ENCODE measurements at places on chromosomes 11 and 22.

GRCh38 chr11:127627629-127628457 lies 627.3 kb upstream of the KIRREL3 start:
- DNase-seq, result no peak

GRCh38 chr11:126832387-126832786 lies 168.2 kb downstream of the KIRREL3 start:
- no peak for DNase-seq

GRCh38 chr11:126604461-126604860 lies 249.0 kb downstream of the ST3GAL4 start:
- DNase-seq, result no peak

DNA sequence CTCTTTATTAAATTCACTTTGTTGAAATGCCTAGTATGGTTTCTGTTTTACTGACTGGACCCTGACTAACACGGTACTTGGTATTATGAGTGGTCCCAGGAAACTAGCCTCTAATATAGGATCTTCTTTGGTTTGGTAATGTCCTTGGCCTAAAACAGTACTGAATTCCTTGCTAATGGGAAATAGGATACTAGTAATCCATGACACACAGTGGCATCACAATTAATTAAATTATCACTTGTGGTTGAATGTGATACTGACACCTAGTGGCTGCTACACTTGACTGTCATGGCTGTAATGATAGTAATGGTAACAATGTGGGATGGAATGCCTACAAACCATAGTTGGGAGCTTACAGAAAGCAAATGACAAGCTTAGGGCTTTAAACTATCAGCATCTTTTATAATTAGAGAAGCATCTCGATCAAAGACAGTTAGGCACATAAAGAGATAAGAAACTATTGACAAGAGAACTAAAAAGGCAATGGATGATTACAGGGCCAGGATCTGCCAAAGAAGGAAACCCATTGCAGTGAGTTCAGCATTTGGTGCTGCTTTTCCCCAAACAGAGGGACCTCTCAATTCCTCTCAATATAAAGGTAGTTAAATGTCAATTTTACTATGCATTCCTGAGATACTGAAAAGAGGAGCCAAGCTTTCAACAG lies 8.6 kb downstream of the DNHD1 start:
- no peak for DNase-seq

- no peak for DNase-seq
These were observed 89.5 kb upstream of the B3GAT1 start for GRCh38 chr11:134501406-134502152.

GRCh38 chr11:128745311-128746136 lies 51.7 kb downstream of the FLI1 start:
- no peak for DNase-seq

GRCh38 chr22:45997077-45997776 lies 20.3 kb upstream of the WNT7B start:
- DNase-seq, result no peak

GRCh38 chr22:48919187-48919590 lies 908.5 kb downstream of the BRD1 start:
- DNase-seq, result no peak

DNA sequence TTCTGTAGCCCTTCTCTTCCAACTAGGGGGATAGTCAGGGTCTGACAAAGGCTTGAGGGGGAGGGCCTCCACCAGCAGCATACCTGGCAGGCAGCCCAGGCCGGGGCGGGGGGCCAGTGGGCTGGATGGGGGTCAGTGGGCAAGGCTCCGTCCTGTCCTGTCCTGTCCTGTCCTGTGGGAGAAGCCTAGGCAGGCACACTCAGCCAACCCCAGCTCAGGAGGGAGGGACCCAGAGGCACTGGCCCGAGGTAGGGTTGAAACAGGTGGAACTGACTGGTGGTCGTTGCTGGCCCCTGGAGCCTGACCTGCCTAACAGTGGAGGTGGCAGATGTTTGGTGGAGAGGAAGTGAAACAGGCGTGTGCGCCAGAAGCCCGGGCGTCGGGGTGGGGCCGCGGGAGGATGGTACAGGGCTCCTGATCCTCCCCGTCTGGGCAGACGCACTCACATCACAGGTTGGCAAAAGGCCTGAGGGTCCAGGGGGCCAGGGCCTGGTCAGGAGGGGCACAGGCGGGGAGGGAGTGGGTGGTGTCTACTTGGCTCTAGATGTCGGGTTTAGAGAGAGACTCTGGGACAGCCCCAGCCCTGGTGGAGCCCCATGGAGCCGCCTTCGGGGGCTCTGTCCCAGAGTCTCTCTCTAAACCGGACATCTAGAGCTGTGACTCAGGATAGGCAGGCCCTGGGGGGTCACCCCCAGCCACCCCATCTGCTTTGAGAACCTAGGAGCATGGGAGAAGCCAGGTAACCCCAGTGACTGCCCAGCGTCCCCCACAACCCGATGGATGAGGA lies 32.5 kb upstream of the GRAMD4 start:
- no peak for DNase-seq

GRCh38 chr11:30586251-30587144 lies at the start of gene MPPED2:
Gene MPPED2, minus strand, starts transcription at chr11:30586353. Its CDS starts 5,980 bp downstream, at chr11:30580373.
- no peak for DNase-seq

DNA sequence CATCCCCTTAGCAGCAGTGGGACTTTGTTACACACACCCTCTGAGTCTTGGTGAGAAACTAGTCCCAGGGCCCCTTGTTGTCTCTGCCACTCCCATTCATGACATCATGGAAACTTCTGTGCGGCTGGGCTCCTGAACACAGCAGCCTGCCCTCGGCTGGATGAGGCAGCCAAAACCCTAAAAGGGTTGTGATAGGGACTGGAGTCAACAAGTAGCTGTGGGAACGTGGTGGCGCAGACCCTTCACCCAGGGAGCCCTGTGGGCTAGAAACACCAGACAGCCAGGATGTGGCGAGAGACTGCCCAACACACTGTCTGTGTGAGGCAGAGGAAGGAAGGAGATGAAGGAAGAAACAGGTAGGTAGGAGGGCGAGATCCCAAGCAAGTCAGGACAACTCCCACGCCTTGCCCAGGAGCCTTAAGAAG lies 3.9 kb downstream of the CD3D start:
- DNase-seq, result peak; percentile 56

DNA sequence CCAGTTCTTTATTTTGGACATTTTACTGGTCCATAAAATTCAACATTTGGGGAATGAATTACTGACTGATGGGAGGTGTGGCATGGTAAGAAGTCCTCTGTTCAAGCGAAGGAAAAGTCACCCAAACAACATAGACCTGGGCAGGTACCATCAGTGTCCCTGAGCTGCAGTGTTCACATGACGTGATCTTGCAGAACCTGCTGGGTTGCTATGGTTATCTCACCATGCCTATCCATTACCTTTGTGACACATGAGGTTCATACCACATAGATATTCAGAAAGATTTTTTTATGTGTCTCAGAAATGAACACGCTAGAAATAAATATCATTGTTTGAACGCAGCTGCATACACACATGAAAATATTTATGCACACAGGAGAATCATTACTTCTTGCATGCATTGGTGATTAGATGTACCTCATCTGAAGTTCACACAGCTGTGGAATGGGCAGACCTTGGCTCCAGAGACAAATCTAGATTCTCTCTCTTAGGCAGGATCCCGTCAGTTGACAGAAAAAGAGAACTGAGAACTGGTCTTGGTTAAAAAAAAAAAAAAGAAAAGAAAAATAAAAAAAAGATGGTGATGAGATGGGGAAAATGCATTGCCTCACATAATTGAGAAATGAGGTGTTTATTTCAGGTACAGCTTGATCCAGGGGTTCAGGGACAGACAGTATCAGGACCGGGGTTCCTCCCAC lies 21.4 kb upstream of the RCN1 start:
- no peak for DNase-seq

GRCh38 chr11:104465321-104465720 lies 301.4 kb upstream of the PDGFD start:
- DNase-seq, result no peak

DNA sequence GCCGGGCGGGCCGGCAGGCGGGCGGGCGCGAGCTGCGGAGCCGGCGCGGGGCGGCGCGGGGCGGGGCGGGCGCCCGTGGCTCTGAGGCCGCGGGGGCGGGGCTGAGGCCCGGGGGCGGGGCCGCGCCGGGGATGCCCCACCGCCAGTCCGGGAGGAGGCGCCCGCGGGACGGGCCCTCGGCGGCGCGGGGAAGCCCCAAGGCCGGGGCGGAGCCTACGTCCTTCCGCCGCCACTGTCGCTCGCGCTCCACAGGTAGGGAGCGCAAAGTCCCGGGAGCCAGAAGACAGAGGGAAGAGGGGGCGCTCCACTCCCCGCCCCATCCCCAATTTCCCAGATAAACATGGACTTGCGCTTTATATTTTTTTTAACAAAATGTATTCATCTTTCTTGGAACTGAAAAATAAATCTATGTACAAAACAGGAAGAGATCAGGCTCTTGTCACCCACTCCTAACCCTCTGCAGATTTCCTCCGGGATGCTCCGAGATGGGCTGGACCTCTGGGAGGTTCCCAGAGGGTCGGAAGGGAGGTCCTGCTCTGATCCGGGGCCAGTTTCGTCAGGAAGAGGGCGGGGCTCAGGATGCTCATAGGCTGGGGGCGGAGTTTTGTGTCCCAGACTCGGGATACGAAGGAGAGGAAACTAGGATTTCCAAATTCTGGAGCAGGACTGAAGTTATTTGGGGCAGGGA lies at the start of gene MAP4K2:
MAP4K2 (minus strand) TSS at position 57 of the 688 bp plus-strand sequence. CDS start 65 bp downstream, outside the sequence.
- peak; percentile 83 for DNase-seq

DNA sequence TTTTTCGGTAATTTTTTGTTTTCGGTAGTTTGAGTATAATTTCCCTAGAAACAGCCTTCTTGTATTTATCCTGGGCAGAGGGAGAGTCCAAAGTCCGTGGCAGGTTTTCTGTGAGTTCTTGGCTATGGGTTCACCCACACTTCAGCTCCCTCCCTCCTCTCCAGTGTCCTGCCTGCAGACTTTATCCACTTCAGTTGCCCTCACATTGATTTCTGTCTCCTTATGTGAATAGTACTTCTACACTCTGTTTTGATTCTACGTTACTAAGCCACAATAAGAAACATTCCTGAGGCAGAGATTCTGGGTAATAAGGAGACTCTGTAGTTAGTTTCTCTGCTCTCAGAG lies 868.6 kb downstream of the METTL15 start:
- no peak for DNase-seq

DNA sequence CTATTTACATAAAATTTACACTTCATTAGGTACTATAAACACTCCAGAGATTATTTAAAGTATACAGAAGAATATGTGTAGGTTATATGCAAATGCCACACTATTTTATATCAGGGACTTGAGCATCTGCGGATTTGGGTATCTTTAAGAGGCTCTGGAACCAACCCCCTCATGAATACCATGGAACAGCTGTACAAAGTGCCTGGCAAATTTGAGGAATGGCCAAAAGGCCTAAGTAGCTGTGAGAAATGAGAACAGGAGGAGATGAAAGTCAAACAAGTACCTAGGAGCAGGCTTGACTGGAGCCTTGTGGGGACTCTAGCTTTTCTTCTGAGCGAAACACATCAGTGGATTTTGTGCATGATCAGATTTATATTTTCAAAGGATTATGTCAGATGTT lies 149.3 kb downstream of the RBFOX2 start:
- DNase-seq, result no peak

DNA sequence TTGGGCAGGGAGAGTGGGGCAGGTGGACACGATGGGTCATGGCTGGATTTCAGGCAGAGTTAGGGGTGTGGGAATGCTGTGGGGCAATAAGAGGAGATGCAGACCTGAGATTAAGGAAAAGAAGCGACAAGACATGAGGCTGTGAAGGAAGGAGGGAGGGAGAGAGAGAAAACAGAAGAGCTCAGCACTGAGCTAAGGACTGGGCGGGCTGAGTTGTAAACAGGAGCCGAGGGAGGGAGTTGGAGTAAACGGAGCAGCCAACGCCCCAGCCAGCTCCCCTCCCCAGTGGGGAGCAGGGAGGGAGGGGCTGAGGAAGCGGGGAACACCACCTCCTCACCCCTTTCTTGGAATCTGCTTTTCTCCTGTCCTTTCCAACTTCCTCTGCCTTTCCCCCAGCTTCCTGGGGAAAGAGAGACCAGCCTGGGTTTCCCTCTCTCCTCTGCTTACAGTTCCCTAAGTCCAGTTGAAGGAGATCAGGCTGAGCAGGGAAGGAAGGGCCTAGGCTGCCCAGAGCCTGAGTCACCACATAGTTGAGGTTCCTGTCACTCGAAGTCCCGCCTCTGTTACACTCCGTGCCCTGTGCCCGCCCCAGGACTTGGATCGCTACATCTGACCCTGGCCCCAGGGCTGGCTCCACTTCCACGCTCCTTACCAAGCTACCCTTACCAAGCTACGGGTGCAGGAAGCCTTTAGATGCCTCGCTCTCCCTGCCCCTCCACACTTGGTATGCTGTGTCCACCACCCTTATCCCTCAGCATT lies 6.7 kb upstream of the AHNAK start:
- DNase-seq, result no peak

- DNase-seq, result no peak
These were observed 15.6 kb upstream of the SHISAL1 start for GRCh38 chr22:44328326-44328725.

DNA sequence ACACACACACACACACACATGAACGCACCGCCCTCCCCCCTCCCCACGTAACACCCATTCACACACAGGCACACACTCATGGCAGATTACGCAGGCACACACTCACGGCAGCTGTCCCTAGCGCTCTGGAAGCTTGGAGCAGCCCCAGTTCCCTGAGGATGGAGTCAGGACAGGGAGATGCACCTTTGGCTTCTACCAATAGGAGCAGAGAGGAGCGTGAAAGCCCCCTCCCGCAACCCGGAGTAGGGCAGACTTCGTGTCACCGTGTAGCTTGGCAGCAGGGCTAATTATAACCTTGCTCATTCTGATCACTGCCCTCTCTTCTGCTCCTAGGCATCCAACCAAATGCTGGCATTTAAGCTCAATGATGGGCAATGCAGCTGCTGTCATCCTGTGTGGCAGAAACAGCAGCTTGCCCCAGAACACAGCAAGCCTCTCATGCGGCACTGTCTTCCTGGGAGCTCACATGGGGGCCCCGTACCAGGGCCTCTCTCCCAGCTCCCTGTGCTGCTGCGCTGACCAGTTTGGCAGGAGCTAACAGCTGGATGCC lies 31.9 kb downstream of the ANKK1 start:
- no peak for DNase-seq

DNA sequence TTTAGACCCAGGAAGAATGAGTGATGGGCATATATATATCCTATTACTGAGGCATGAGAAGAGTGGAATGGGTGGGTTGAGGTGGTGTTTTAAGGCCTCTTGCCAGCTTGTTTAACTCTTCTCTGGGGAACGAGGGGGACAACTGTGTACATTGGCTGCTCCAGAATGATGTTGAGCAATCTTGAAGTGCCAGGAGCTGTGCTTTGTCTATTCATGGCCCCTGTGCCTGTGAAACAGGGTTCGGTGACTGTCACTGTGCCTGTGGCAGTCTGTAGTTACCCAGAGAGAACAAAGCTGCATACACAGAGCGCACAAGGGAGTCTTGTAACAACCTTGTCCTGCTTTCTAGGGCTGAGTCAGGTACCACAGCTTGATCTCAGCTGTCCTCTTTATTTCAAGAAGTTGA lies 11.7 kb downstream of the LIMK2 start:
- no peak for DNase-seq

Measured in stimulated activated CD4-positive, alpha-beta T cell treated with anti-CD3 and anti-CD28 coated beads, Interleukin-1b, Interleukin-23, amount 100 ng/mL, for 24 hours (primary cell).